ENCODE measurements at places on chromosomes 13 and 19. TPM values are rescaled to one million over a fixed set of nuclear protein-coding genes. Genes with fewer than 3 reads are reported as not detected.

Gene OR4F17
- 0.10 TPM for total RNA-seq

Gene ELANE
- total RNA-seq, result 0.63 TPM

Gene GGN
- total RNA-seq, result not detected

Gene NLRP11
- total RNA-seq, result under 0.01 TPM

Gene RGS9BP
- 0.10 TPM for total RNA-seq

Gene RRAS
- total RNA-seq, result 8.7 TPM

Gene OR10H1
- total RNA-seq, result not detected

Gene APLP1
- total RNA-seq, result not detected

Gene SIAH3
- total RNA-seq, result 0.31 TPM

Gene AZU1
- 0.31 TPM for total RNA-seq

Gene DHDH
- total RNA-seq, result 0.21 TPM

Gene KL
- 0.10 TPM for total RNA-seq

Gene PGLYRP1
- not detected for total RNA-seq

Gene ACER1
- total RNA-seq, result 0.42 TPM

Gene GNA15
- total RNA-seq, result 48.3 TPM

Gene ZNF83
- 39.4 TPM for total RNA-seq

Gene SRRM5
- total RNA-seq, result 0.10 TPM

Gene MBD3L2
- not detected for total RNA-seq

Gene ZNF723
- not detected for total RNA-seq

Gene TEAD2
- 0.10 TPM for total RNA-seq

Gene RASGRP4
- 19.3 TPM for total RNA-seq

Gene CASP14
- total RNA-seq, result not detected

Gene ZSCAN1
- total RNA-seq, result not detected

Gene EBI3
- 0.42 TPM for total RNA-seq

Gene KLK3
- total RNA-seq, result 0.31 TPM

Gene DPY19L3
- total RNA-seq, result 5.4 TPM

Gene SOX1
- total RNA-seq, result not detected

Gene XAB2
- 53.2 TPM for total RNA-seq

Gene PCSK4
- total RNA-seq, result 1.2 TPM

Gene ZNF541
- total RNA-seq, result 0.21 TPM

Measured in mononuclear cell (primary cell).